ENCODE measurements at places on chromosomes 5 and 9.

DNA sequence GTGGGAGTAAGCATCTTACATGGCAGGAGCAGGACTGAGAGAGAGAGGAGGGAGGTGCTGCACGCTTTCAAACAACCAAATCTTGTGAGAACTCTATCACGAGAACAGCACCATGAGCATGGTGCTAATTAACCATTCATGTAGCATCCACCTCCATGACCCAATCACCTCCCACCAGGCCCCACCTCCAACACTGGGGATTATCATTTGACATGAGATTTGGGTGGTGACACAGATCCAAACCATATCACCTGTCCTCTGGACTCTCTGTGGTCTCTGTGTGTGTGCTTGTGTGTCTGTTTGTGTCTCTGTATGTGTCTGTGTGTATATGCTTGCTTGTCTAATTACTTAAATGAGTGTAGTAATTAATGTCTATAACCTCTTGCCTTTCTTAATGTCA lies 31.1 kb downstream of the SEC61B start:
- no peak for DNase-seq

DNA sequence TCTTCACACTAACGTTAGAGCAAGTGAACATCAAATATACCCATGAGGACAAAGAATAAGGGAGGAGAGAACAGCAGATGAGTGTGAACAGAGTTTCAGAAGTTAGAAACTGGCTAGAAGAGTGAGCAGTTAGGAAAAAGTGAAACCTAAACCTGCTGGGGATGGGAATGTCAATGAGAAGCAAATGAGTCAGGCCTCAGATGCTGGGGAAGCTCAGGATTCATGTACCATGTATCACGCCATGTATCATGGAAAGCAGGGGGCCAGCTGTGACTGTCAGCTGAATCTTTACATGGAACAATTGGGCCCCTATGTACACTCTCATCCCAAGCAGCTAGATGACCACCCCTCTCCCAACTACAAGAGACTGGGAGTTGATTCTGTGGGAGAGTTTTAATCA lies 16.2 kb downstream of the GDF9 start:
- DNase-seq = no peak

GRCh38 chr9:94794476-94795167 lies 68.1 kb downstream of the AOPEP start:
- DNase-seq = no peak

DNA sequence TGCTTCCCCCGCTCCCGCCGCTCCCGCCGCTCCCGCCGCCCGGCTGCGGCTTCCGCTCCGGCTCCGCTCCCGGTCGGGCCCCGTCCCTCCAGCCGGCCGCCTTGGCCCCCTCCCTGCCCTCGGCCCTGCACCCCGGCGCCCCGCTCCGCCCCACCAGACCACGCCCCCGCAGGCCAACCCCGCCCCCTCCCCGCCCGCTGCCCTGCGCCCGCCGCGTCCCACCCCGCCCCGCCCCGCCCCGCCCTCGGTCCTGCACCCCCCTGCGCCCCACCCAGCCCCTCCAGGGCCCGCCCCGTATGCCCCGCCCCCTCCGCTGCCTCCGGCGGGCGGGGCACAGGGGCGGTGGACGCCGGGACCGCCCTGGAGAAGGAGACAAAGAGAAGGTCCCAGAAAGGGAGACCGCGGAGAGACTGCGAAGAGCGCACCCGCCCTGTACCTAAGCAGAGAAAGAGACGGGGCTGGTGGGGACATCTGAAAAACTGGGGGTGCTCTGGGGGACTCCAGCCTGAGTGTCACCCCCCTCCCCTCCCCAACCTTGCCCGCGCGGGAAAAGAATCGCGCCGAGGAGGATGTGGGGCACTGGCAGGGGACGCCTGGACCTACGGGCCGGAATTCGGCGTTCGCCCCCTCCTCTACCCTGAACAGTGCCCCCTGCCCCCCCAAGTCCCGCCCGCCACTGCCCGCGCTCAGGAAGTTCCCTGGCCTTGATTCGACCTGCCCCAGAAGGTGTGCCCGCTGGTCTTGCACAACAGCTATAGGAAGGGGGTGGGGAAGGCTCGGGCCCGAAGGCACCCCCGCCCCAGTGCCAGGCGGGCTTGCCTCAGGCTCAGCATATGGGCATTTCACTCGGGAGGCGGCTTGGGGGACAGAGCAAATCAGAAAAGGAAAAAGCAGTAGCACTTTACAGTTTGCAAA lies 42.8 kb upstream of the STXBP1 start:
- DNase-seq = no peak

- no peak for DNase-seq
Observed at GRCh38 chr5:28216939-28217360, 1178.6 kb upstream of the CDH9 start.

- DNase-seq = no peak
Observed at GRCh38 chr9:77424993-77425392, 223.1 kb downstream of the GNA14 start.

DNA sequence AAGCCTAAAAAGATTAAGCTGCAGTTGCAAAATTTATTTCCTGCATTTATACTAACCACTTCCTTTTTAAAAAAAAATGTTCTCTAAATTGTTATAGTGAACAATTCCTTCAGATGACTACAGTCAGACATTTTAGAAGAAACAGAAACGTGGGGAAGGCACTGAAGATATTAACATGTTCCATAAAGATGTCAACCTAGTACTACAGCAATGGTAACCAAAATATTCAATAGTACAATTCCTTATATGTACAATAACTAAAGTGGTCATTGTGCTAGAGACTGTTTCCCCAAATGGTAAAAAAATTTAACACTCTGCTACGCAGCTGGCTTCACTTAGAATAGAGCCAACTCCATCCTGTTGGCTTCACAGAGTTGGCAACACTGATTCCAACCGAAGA lies 97.7 kb downstream of the FNBP1 start:
- no peak for DNase-seq

- no peak for DNase-seq
Observed at GRCh38 chr9:33815781-33816180, 1.2 kb upstream of the UBE2R2 start.

DNA sequence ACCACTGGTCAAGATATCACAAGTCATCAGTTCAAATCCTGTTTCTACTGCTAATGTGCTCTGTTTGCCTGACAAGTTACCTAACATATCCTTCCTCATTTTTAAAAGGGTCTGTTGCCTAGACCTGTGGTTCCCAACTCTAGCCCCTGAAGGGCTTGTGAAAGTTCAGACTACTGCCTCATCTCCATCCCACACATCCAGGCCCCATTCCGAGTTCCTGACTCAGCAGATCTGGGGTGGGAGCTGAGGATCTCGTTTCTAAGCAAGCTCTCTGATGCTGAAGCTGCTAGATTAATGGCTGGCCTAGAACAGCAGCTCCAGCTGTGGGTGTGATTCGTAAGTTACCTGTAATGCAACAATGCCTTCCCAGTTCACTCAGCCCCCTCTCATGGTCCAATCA lies 32.5 kb downstream of the S1PR3 start:
- DNase-seq = no peak

DNA sequence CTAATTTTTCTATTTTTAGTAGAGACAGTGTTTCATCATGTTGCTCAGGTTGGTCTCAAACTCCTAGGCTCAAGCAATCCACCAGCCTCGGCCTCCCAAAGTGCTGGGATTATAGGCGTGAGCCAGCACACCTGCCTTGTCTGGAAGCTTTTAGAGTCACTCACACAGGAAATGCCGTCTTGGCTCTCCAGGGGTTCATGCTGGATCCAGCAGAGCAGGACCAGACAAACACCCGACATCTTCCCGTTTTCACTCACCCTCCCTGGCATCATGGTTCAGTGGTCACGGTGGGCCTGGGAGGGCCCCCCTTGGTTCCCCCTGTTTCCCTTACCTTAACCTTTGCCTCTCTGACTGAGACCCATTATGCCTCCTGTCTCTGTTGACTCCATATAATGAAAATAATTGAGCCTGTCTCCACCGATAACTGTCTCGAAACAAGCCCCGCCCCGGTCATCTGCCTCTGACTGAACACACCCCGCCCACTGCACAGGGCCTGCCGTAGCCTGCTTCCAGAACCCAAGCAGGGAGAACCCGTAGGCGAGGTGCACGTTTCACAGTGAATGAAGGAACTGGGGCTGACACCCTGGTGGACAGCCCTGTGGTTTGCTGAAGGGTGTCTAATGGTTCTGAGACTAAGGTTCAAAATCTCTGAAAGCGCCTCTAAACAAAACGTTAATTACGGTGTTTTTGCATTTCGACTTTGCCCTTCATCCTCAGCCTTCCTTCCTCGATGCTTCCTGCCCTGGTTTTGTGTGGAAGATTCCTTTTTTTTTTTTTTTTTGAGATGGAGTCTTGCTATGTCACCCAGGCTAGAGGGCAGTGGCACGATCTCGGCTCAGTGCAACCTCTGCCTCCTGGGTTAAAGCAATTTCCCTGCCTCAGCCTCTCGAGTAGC lies 39.7 kb upstream of the SPRY4 start:
- no peak for DNase-seq

- no peak for DNase-seq
Observed at GRCh38 chr5:161176221-161176620, 324.2 kb upstream of the ATP10B start.

DNA sequence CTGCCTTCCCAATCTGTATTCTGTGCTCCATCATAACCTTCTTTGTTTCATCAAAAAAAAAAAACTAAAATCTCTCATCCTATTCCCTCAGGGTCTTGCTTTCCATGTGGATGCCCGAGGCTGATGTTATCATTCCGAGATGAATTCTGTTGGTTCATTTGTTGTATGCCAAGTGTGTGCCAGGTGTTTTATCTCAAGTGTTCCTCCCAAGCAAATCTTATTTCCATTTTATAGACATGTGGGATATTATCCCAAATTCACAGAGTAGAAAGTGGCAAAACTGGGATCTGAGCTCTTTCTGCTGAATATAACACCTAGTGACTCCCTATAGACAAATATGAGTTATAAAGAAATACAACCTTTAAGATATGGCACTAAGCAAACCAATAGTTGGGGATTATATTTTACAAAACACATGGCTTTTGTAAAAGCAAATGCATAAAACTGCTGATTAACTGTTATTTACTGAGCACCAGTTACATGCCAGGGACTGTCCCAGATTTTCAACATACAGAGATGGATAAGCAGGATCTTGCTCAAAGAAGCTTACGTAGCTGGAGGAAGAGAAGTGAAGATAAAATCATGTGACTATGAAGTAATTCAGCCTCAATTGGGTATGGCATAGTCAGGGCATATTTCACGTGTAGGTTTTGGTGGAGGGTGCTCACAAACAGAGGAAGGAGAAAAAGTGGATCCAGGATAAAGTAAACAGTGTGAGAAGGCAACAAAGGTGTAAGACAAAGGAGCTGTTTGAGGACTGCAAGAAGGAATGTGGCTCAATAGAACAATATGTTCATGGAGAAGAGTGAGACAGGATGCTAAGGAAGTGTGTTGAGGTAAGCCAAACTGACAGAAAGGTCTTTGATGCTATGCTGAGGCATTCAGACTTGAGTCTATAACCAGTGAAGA lies 143.3 kb upstream of the ADAMTSL1 start:
- DNase-seq = no peak

GRCh38 chr9:121105531-121105930 lies 30.8 kb downstream of the CNTRL start:
- DNase-seq = no peak

DNA sequence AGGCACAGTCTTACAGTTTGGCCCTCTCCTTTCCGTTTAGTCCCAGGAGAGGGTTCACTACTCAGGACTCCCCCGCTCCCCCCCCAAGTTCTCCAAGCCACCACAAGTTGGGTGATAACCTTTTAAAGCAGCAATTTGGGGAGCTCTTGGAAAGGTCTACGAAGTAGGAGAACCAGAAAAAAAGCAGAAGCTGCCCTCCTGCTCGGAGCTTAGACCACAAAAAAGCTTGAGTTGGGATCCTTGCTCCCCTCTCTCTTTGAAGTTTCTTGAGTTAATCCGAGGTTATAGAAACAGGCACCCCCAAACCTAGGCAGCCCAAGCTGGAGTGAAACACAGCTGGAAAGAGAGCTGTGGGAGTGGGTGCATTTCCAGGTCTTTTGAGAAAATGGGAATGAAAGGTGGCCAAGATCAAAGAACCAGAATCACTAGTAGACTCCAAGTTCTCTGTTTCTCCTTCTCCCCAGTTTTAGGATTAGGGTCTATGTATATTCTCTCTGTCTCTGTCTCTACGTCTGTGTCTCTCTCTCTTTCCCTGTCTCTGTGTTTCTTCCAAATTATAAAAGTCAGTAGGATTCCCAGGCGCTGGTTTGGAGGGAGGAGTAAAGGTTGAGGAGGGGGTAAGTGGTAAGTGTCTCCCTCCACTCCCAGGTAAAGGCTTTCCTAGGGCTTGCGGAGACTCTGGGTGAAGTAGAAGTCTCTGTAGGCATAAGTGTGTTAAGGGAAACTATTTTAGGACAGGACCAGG lies 2.8 kb downstream of the LHX2 start:
- DNase-seq = no peak

DNA sequence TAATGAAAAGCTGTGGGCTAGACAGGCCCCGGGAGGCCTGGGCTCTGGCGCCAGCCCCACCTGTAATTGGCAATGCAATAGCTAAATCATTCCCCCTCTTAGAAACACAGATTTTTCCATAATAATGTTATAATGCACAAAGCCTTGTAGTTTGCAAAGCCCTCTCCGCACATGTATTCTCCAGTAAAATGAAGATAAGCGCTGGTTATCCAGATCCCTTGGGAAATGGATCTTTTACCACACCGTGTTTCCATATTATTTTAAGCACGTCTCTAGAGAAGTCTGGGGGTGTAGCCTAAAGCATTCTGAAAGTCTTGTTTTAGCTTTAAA lies 1.1 kb upstream of the APBA1 start:
- no peak for DNase-seq

- no peak for DNase-seq
Observed at GRCh38 chr5:17398431-17398830, 99.6 kb upstream of the TAF11L2 start.

- DNase-seq = no peak
Observed at GRCh38 chr5:137575847-137576246, 76.7 kb upstream of the SPOCK1 start.

- no peak for DNase-seq
Observed at GRCh38 chr5:134833340-134834032, 12.3 kb upstream of the C5orf24 start.

GRCh38 chr9:36153746-36154145 lies 15.4 kb upstream of the CCIN start:
- no peak for DNase-seq

DNA sequence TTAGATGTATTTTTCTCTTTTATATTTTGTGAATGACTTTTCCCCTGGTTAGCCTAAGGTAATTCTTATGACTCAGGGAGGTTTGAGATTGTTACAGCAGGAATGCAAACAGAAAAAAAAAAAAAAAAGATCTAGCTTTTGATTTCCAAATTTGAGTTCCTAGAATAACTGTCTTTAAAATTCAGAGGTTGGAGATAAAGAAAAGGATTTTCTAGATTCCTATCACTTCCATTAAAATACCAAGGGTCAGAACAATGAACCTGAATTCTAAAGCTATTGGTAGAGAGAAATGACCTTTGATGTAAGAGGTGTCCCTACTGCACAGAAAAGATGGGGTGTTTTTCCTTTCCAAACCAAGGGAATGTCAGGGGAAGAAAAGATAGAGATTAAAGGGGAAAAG lies 262.5 kb downstream of the DOCK8 start:
- DNase-seq = no peak
